IMR-90 (cell line): ENCODE measurements at places on chromosomes 1 and 21. TPM values are rescaled to one million over a fixed set of nuclear protein-coding genes. Genes with fewer than 3 reads are reported as not detected.
A peak's percentile ranks its signal among the peaks of the same experiment; 100 is the strongest.

Gene PIK3R3
- 4.3 and 5.3 TPM in 2 replicates for polyA plus RNA-seq

- DNase-seq = peak; percentile 31
Observed at GRCh38 chr1:243686159-243686558, 163.9 kb downstream of the AKT3 start.

GRCh38 chr1:200737647-200738291, 924 bp upstream of the CAMSAP2 start:
- DNase-seq = no peak

DNA sequence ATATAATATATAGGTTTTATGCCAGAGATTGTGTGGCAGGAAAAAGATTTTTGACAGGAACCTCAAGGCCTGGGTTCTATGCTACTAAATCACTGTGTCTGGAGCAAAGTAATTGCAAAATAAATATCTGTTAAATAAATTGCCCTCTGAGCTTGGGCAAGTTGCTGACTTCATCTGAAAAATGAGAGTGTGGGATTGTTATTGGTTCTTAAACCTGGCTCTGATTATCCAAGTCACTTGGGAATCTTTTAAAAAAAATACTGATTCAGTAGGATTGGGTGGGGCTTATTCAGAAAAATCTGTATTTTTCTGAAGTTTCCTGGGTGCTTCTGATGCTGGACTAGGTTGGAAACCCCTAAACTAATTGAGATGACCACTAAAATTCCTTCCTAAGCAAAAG, 174.1 kb upstream of the SGIP1 start:
- no peak for DNase-seq
